ENCODE measurements at places on chromosomes 7 and 10.
A peak's percentile ranks its signal among the peaks of the same experiment; 100 is the strongest.

GRCh38 chr10:77189075-77189474 is 448.5 kb downstream of the KCNMA1 start:
- no peak for DNase-seq

DNA sequence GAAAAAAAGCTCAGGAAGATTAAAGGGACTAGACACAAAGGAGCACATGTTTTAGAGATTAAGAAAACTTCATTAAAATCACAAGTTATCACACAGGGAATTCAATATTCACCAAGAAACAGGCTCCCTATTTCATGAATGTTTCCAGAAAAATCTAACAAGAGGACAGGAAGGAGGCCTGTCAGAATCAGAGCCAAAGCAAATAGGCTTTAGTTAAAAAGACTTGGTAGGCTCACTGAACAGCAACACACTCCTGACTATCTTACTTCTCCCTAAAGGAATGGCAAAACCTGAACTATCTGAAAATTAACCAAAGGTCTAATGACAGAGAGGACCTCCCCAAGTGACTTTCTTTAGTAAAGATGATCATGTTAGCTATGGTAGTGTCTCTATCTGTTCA is 188.3 kb upstream of the MEOX2 start:
- DNase-seq = no peak

GRCh38 chr7:23538301-23538700 is 6.5 kb upstream of the TRA2A start:
- no peak for DNase-seq

DNA sequence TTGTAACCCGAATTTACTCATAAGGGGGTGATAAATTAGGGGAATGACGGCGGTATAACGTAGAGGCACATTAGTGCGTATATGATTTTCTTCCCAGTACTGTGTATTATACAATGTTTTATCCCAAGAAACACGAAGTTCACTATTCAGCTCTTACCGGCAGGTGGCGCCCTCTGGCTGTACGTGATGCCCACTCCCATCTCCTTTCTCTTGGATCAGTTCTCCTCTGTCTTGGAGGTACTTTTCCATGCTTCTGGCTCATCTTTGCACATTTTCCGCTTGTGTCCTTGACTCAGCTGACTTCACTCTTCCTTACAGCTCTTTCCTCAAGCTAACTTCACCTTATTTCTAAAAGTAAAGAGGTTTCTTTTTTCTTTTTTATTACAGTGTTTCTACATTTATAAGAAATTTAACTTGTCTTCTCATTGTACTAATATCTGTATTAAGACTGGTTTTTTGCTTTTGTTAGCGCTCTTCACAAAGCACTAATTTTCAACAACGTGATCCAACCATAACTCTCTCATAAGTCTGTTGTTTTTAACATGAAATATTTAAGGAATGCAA is 21.3 kb downstream of the TMEM176B start:
- peak; percentile 83 for DNase-seq

DNA sequence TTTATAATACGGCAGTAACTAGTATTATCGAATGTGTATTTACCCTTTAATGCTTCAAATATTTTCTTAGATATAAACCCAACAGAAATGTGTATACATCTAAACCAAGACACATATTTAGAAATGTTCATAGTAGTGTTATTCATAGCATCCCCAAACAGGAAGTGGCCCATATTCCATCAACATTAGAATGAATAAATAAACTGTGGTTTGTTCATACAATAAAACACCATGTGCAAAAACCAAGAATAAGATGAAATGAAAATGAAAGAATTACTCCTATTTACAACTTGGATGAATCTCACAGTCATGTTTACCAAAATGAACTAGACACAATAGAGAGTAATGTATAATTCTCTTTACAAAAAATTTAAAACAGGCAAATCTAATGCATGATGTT is 9.2 kb upstream of the CAV2 start:
- no peak for DNase-seq

DNA sequence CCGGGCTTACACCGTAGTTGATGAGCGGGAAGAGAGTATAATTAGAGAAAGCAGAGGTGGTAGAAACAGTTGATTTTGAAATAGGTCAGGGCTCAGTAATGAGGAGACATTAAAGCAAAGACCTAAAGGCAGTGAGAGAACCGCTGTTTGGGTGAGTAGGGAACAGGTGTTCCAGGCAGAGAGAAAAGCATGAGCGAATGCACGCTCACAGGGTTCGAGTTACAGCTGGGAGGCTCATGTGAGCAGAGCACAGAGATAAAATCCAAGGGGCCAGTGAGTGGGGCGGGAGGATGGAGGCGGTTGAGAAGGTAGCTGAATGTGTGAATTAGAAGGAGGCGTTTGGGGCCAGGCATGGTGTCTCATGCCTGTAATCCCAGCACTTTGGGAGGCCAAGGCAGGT is 39.9 kb downstream of the APBB1IP start:
- no peak for DNase-seq

- DNase-seq = no peak
Observed at GRCh38 chr10:75613685-75614504, 182.5 kb downstream of the LRMDA start.

DNA sequence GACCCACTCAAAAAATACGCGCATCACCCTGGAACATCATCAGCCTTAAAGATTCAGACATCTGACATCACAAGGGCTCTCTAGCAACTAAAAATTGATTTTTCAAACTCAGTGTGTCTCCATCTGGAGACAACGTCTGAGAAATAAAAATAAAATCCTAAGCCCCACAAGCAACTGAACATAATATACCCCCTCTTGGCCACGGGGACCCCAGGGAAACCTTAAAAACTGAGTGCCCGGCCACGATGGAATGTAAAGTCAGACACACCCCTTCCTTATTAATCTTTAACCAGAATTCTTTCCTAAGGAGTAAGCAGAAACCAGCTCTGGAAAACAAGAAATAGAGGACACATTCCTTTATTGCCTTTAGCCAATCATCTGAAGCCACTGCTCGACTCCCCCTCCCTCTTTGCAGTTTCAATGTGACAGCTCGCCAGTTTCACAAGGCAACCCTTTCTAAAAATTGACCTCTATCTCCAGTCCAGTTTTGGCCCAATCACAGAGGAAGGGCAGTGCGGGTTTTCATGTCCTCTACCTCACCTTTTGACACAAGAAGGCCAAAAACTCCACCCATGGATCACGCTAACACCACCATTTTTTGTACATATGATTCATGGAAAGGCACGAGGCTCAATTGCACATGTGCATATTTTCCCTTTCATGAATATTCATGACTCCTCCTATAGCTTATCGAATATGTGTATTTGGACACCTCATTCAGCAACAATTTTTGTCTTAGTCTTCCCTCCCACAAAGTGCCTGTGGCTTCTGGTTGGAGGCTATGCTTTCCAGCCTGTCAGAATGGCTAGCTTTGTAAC is 24.2 kb downstream of the IFIT3 start:
- no peak for DNase-seq

- no peak for DNase-seq
Observed at GRCh38 chr7:94250987-94251386, 143.7 kb upstream of the COL1A2 start.

DNA sequence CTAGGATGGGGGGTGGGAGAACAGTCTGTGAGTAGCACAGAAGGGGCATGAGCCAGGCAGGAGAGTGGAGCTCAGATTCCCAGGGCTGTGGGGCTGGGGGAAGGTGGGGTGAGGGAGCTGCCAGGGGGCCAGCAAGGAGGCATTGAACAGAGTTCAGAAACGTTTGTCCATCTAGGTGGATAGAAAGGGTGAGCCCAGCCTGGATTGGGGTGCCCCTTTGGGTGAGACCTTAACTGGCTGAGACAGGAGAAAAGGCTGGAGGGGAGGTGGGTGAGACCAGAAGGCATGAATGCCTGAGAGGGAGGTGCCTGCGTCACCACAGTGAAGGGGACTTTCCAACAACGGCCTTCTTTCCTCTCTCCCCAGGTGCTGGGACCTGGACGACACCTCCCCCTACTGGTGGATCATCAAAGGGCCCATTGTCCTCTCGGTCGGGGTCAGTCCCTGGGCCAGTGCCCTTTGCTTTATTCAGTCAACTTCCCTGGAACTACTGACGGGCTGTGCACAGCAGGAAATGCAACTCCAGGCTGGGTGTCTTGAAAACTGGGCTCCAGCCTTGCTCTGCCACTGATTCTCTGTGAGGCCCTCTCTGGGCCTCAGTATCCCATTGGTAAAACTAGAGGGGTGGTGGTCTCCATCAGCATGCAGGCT is 11.0 kb downstream of the GHRHR start:
- DNase-seq = peak; percentile 63

GRCh38 chr7:126700807-126701604 is 551.7 kb downstream of the GRM8 start:
- DNase-seq = peak; percentile 60

GRCh38 chr7:48528646-48529045 is 357.4 kb downstream of the ABCA13 start:
- DNase-seq = no peak

- no peak for DNase-seq
Observed at GRCh38 chr10:31069411-31069810, 37.7 kb upstream of the ZNF438 start.

DNA sequence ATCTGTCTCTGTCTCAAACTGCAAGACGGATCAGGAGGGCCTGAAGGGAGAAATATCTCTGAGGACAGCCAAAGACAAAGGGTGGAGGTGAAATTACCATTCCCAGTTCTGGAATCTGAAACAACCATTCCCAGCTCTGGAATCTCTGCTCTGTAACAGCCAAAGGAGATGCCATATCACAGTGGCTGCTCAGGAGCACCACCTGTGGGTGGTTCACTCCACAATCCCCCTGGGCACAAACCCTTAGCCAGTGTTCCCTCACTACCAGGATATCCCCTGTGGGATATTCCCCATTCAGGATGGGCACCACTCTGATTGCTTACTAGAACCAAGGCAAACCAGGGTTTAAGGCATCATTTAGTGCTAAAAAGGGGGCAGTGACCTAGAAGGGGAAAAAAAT is 199.0 kb downstream of the HTR7 start:
- DNase-seq = no peak

- DNase-seq = no peak
Observed at GRCh38 chr7:4702961-4703512, 20.9 kb downstream of the FOXK1 start.

DNA sequence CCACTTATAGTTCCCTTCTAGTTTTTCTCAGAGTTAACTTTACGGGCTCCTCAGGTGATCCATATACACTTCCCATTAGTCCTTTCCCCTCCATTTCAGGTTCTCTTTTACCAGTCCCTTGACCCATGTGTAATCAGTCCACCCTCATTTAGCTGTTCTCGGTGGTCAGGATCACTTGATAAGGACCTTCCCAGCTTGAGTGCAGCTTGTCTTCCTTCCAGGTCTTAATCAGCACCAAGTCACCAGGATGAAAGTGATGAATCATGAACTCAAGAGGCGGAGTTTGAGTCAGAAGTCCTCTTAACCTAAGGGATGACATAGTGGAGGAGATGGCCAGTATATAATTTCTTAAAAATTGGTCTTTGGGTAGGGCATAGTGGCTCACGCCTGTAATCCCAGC is 63.1 kb upstream of the CNTNAP2 start:
- no peak for DNase-seq
